Aorta (tissue), 5 donors: ENCODE measurements at places on chromosomes 11 and 22. TPM values are rescaled to one million over a fixed set of nuclear protein-coding genes. Genes with fewer than 3 reads are reported as not detected.

Gene NOL12
- total RNA-seq = 15.4 TPM

Gene IRAG1
- total RNA-seq = 518 TPM

Gene ADM2
- total RNA-seq = 0.26 TPM

DNA sequence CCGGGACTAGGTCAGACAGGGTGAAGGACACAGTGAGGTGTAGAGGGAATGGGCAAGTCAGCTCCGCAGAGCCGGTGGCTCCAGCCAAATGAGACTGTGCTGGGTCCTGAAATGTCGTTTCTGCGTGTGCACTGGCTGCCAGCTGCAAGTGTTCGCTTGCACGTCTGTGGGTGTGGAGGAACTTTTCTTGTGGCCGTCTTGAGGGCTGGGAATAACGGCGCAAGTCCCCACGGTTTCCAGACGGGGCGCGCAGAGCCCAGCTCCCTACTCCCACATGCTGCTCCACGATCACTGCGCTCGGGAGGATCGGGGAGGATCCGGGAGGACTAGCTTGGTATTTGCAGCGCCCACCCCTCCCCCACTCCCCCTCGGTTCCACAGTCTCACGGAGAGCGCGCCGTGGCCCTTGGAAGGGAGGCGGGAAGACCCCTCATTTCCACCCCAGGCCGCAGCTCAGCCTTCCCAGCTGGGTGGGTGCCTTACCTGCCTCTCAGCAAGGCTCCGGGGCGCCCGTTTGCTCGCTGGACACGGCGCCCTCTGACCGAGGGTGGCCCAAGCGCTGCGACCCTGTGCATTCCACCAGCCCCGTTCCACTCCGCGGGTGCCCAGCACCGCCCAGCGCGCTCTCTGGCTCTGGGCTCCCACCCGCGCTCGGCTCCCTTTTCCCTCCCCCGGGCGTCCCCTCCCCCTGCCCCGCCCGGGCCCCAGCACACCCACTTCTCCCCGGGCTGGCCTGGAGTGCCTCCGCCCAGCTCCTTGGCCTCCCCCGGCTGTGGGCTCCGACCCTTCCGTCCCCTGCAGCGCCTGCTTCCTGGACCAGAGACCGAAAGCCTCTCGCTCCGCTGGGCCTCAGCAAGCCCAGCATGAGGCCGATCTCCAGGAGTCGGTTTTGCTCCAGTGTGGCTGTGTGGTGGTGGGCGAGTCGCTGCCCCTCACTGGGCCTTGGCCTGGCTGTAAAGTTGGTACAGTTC lies at the start of gene KCNE3:
KCNE3 (minus strand) TSS at position 634 of the 970 bp plus-strand sequence. CDS start 9,986 bp downstream, outside the sequence.
- H3K36me3 ChIP-seq = no peaks in the 10 kb centered on the region
- peak within 1 kb of the TSS; percentile 43 for H3K4me3 ChIP-seq
- no peaks in the 10 kb centered on the region for H3K4me1 ChIP-seq

- H3K27ac ChIP-seq = peak overlapping the region; percentile 54
- no peak overlapping the region for H3K4me3 ChIP-seq
- H3K36me3 ChIP-seq = no peaks in the 10 kb centered on the region
- H3K27me3 ChIP-seq = no peaks in the 10 kb centered on the region
Measured at GRCh38 chr11:34266090-34266912, 91.5 kb downstream of the ABTB2 start.

DNA sequence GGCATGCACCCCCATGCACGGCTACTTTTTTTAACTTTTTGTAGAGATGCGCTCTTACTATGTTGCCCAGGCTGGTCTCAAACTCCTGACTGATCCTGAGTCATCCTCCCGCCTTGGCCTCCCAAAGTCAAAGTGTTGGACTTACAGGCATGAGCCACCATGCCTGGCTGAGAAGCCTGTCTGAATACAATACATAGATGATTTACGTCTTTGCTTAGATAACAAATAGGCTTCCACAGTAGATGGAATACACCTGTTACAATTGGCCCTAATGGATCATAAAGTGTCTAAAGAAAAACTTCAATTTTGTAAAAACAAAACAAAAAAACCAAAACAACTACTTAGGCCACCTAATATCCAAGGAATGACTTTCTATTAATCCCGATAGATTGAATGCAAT lies 13.0 kb upstream of the CLTCL1 start:
- no peak for DNase-seq
- no peak overlapping the region for H3K27ac ChIP-seq
- no peaks in the 10 kb centered on the region for H3K4me1 ChIP-seq
- H3K36me3 ChIP-seq = no peaks in the 10 kb centered on the region

Gene CSF2RB
- 17.6 TPM for total RNA-seq

Gene ZNF214
- 2.4 TPM for total RNA-seq

DNA sequence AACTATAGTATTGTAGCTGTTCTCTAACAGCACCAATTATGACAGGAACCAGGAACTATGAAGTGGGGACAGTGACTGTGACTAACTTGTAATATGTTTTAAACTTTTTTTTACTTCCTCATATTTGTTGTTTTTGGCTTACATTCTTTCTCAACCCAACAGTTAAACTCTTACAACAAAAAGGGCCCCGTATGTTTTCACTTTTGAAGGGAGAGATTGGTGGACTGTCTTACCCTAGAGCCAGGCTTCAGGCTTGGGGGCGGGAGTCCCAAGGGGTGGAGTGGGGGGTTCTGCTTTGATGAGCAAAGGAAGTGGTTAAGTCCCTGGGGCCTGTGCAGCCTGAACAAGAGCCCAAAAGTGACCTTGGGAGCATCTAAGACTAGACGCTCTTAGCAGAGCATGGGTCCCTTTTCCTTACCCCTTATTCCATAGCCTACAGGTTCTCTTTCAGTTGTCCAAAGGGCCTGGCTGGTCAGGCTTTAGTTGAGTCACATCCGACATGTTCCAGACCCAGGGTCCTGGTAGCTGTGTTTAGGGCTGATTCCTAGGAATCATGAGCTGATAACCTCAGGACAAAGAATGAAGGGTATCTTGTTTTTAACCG lies 38.8 kb downstream of the STIM1 start:
- H3K27me3 ChIP-seq = no peaks in the 10 kb centered on the region
- peak; percentile 61 for DNase-seq
- peak overlapping the region; percentile 17 for H3K27ac ChIP-seq
- H3K4me1 ChIP-seq = peaks cover 2% of the 10 kb centered on the region

Gene GAL3ST1
- total RNA-seq = 1.2 TPM

Gene SLC25A18
- 0.52 TPM for total RNA-seq

DNA sequence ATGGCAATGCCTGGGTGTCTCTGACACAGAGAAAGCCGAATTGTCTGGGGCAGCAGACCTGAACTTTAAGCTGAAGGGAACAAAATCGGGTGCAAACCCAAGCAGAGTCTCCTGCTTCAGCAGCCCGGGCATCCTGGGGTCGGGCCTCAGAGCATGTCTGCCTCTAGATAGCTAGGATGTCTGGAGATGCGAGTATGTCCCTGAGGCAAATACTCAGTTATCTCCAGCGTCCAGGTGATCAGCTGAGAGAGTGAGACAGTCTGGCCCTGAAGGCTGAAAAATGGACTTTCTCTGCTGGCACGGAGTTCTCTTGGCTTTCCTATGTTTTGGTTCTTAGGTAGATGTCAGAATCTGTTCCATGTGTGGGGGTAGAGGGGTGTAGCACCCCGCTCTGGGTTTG lies 3.3 kb downstream of the ADAMTS8 start:
- no peaks in the 10 kb centered on the region for H3K4me1 ChIP-seq
- no peaks in the 10 kb centered on the region for H3K27me3 ChIP-seq
- no peaks in the 10 kb centered on the region for H3K36me3 ChIP-seq
- no peak overlapping the region for H3K4me3 ChIP-seq
- no peak for DNase-seq

DNA sequence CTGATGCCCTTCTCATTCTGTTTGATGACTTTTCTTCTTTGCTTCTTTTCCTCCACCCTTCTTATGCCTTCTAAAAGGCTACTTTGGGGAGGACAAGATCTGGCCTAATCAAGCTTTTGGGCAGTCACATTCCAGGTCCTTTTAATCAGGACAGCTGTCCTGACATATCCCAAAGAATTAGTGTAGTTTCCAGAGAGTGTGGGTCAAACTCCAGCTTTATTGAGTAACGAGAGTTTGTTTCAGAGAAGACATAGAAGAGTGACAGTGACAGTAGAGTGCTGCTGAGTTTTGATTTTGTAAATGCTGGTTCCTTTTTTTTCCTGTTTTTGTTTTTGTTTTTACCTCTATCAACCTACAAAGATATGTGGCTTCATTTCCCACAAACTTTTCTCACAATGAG lies 158.4 kb upstream of the SESN3 start:
- H3K27me3 ChIP-seq = no peaks in the 10 kb centered on the region
- no peak overlapping the region for H3K27ac ChIP-seq
- no peak overlapping the region for H3K4me3 ChIP-seq
- no peak for DNase-seq
- H3K36me3 ChIP-seq = no peaks in the 10 kb centered on the region
- no peaks in the 10 kb centered on the region for H3K4me1 ChIP-seq

DNA sequence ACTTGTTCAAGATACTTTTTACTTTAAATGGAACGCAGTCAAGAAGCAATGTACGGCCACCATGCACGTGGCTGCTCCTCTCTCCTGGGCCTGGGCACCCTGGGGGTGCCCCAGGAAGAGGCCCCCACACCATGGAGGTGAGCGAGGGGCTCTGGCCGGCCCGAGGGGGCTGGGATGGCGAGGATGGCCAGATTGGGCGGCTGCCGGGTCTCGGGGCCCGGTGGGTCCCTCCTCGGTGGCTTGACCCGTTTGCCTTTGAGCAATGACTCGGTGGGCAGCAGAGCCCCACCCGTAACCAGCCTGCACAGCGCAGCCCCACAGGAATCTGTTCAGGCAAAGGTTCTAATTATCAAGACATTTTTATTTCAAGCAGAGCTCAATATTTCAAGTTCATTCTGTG lies 167.4 kb downstream of the BRD1 start:
- H3K4me3 ChIP-seq = no peak overlapping the region
- no peaks in the 10 kb centered on the region for H3K4me1 ChIP-seq
- H3K27ac ChIP-seq = no peak overlapping the region

Gene USP2
- 3.0 TPM for total RNA-seq

DNA sequence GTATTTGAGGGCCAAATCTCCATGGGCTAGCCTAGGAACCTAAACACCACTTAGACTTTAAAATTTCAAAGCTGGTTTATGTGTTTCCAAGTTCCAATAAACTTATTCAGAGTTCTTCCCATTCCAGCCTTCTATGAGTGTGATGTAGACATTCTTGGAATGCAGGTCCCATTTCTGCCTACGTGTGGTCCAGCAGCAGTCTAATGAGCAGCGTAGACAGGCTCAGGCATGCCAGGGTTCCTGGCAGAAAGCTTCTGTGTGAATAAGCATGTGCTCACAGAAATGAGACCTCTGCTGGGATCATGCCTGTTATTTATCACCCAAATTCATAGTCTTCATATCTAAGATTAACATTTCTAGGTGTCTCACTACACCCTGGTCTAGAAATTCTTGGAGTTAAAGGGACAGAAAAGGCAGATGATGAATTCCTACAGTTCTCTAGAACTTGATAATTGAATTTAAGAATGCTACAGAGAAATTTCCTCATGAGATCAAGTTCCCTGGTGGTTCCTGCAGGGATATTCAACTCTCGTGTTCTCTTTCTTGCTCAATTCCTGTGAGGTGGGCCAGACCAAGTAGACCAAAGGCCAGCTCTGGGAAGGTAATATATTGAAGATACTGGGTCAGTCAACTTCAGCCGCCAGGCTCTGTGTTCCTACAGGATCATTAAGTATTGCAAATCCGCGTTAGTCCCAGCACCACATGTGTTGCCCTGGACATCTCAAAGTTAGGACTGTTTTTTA lies 17.6 kb downstream of the RNF185 start:
- no peaks in the 10 kb centered on the region for H3K27me3 ChIP-seq
- H3K4me3 ChIP-seq = no peak overlapping the region
- peaks cover 6% of the 10 kb centered on the region for H3K4me1 ChIP-seq
- peak; percentile 84 for DNase-seq
- peak overlapping the region; percentile 23 for H3K27ac ChIP-seq

DNA sequence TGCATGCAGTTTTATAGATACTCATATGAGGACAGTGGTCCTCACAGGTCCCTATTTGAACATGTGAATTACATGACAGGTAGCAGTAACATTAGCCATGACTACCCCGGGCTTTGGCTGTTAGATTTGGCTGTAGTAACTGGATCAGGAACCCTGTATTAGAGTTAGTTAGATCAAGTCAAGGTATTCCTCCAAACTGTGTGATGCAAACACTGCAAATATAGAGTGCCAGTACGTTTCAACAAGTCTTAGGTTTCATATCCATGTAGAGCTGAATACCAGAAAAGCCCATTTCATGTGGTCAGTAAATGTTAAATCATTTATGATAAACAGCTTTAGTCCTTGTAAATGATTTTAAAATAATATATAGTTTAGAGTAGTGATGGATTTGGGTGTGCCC lies 29.5 kb upstream of the PITPNB start:
- peaks cover 2% of the 10 kb centered on the region for H3K4me1 ChIP-seq
- no peaks in the 10 kb centered on the region for H3K27me3 ChIP-seq
- no peak overlapping the region for H3K27ac ChIP-seq
- H3K4me3 ChIP-seq = no peak overlapping the region

GRCh38 chr11:21119411-21119810 lies 450.0 kb downstream of the NELL1 start:
- no peak for DNase-seq
- H3K36me3 ChIP-seq = no peaks in the 10 kb centered on the region
- H3K27me3 ChIP-seq = peaks cover 1% of the 10 kb centered on the region
- H3K27ac ChIP-seq = no peak overlapping the region

Gene RASSF10
- total RNA-seq = 0.75 TPM

Gene APOA5
- not detected for total RNA-seq

DNA sequence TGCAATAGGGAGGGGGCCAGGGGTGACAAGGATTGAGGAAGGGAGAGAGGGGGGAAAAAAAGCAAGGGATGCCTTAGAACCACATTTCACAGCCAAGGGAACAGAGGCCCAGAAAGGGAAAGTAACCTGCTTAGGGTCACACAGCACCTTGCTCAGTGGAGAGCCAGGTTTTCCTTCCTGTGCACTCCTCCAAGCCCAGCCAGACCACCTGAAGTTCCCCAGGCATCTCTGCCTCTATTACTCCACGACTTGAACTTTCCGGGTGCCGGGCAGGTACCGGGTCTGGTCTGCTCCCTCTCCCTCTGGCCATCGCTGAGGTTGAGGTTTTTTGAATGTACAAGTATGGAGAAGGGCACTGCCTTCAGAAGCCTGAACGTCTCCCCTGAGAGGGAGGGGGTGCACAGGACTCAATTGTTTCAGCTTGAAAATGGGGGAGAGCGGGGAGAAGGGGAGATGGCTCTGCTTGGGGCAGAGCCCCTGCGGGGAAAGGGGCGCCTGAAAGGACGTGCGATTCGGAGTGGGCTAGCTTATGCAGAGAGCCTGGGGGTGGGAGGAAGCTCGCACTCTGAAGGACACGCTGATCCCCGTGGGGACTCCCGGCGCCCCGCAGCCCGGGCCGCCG lies 516 bp upstream of the SERPINH1 start:
- no peaks in the 10 kb centered on the region for H3K36me3 ChIP-seq
- H3K4me1 ChIP-seq = peaks cover 5% of the 10 kb centered on the region
- H3K27ac ChIP-seq = peak overlapping the region; percentile 89
- no peaks in the 10 kb centered on the region for H3K27me3 ChIP-seq

Gene MAJIN
- not detected for total RNA-seq

Gene SPA17
- total RNA-seq = 2.7 TPM
